ENCODE measurements at places on chromosomes 11 and 22.

- no peak for DNase-seq
These were observed 2.4 kb downstream of the LINC01488 start for GRCh38 chr11:69483691-69484426.

- no peak for DNase-seq
These were observed 48.3 kb upstream of the SYT13 start for GRCh38 chr11:45334410-45334809.

GRCh38 chr22:31556627-31557203 is 60.4 kb downstream of the SFI1 start:
- peak; percentile 62 for DNase-seq

DNA sequence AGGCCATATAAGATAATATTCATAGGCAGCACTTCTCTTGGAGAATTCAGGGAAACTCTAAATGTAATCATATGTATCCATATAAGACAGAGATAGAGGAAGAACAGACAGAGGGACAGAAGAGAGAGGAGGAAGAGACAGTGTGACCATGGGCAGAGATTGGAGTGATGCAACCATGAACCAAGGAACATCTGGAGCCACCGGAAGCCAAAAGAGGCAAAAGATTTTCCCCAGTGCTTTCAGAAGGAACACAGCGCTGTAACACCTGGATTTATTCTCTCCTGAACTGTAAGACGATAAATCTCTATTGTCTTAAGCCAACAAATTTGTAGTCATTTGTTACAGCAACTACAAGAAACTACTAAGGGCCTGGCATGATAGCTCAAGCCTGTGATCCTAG is 57.7 kb downstream of the GAB2 start:
- no peak for DNase-seq

- DNase-seq: no peak
These were observed 48.8 kb downstream of the OSBP2 start for GRCh38 chr22:30743257-30744020.

DNA sequence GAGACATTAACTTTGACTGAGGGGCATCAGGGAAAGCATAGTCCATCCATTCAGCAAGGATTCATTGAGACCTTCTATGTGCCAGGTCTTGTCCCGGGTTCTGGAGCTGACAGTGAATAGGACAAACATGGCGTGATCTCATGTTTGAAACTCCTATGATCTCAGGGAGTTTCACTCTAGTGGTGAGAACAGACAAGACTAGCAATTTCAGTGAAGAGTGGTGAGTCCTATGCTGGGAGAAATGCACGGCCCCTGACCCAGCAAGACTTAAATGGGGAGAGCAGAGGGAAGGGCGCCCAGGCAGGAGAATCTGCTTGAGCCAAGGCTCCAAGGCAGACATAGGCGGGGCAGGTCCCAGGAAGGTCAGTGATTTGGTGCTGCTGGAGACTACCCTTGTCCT is 155.7 kb downstream of the CEP164 start:
- DNase-seq: no peak

DNA sequence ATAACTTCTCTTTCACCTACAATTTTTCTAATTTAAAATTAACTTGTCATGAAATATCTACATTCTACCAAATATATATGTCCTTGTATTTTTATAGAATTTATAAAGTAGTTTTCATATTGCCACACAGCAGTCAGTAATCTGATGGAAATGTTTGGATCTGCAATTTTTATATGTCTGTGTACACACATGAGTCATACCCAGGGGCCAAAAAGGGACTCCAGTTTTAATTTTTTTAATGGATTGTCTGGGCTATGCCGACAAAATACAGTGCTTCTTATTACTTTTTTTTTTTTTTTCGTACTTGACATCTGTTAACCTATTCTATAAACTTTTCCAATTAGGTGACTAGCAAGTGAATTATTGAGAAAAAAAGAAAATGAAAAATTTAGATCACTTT is 6.3 kb downstream of the GUCY1A2 start:
- DNase-seq: no peak

- DNase-seq: no peak
These were observed 59.7 kb upstream of the CYP2D6 start for GRCh38 chr22:42190274-42190673.

DNA sequence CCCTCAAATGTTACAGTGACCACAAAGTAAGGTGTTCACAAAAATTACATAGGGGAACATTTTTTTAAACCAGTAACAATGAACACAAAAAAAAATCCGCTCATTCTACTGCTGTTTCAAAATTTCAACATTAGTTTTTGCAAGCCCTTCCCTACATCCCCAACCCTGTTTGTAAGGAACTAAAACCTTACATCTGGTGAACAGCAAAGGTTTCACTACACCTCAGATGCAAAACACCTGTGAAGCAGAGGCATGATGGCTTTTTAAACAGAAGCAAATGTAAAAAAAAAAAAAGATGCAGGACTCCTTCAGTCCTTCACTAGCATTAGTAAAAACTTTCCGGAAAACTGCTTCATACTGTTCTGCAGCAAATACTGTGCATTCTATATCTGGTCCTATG is 50.0 kb upstream of the API5 start:
- no peak for DNase-seq

- DNase-seq: no peak
These were observed 9.4 kb downstream of the LDLRAD3 start for GRCh38 chr11:35953081-35953760.

GRCh38 chr11:117793583-117793982 is 3.4 kb downstream of the DSCAML1 start:
- no peak for DNase-seq

GRCh38 chr11:35089666-35090065 is 49.3 kb upstream of the CD44 start:
- DNase-seq: no peak

- DNase-seq: no peak
These were observed 85.3 kb upstream of the MYO18B start for GRCh38 chr22:25656724-25657123.

- DNase-seq: peak; percentile 83
These were observed 16.6 kb upstream of the ARHGAP20 start for GRCh38 chr11:110728883-110729282.

GRCh38 chr11:66624450-66624849 is 8.0 kb downstream of the RBM14 start:
- no peak for DNase-seq

DNA sequence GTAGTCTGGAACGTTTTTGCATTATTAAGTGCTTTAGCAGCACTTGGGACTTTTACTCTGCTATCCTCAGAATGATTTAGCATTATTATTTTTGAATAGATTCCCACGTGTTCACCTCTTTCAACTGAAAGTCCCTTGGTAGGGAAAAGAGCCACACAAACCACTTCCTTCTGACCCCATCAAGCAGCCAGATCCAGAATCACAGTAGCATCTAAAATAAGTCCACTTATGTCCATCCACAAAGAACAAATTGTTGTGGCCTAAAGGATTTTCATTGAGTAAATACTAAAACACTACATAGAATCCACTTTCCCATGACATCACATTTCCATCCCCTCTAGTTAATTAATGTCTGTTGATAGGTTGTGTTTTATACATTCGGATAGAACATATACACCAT is 381.7 kb downstream of the AASDHPPT start:
- DNase-seq: no peak

GRCh38 chr22:49627217-49628181 is 200.2 kb downstream of the BRD1 start:
- DNase-seq: no peak

GRCh38 chr11:10158461-10158860 is 135.6 kb downstream of the SBF2 start:
- no peak for DNase-seq

- DNase-seq: no peak
These were observed 1.4 kb upstream of the AP5B1 start for GRCh38 chr11:65781962-65782815.

Measured in fibroblast of the aortic adventitia (primary cell).